T-helper 1 cell (primary cell): ENCODE measurements at places on chromosomes 3 and 15.

GRCh38 chr3:141928631-141929270, 52.3 kb downstream of the ATP1B3 start:
- no peak for DNase-seq

DNA sequence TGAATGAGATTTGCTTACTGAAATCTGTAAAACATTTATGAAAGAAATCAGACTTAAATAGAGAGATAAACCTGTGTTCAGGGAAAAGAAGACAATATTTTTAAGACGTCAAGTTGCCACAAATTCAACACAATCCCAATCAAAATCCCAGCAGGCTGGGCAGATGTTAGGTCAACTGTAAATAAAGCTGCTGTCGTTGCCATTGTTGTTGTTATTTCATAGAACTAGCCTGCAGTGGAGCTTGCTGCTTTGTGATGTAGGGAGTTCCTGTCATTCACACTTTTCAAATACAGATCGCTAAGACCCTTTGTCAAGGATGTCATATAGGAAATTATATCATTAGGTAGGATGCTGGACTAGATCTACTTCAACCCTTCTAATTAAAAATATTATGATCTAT, 123.1 kb downstream of the NEO1 start:
- DNase-seq = no peak

- DNase-seq = no peak
Measured at GRCh38 chr3:19866751-19867347, 67.2 kb downstream of the EFHB start.

DNA sequence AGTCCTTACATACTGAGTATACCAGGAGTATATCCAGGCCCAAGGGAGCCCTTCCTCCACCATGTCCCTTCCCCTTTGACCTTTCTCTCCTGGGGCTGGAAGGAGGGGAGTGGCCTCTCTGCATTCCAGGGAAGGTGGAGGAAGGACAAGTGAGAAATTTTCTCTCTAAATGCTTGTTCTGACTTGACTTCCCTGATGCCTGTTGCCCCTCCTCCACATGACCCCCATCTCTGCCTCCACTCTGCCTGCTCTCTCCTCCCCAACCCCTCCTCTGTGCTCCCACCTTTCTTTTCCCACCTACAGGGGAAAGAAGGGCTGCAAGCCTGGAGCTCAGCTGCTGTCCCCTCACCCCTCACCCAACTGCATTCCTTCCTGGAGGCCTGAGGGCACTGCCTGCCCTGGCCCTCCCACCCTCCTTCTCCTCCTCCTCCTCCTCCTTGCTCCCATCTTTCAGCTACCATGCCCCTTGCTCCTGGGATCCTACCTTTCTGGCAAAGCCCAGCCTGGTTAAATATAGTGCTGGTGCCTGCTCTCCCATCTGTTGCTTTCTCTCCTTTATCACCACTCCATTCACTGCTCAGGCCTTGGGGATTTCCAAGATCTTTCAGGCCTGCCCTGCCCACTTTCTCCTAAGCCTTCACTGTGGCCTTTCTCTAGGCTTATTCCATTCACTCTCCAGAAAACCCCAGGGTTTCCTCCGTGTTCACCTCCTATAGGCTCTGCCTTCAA, 8.5 kb upstream of the DAG1 start:
- DNase-seq = no peak

- no peak for DNase-seq
Measured at GRCh38 chr3:158801201-158801600, 653 bp upstream of the MFSD1 start.

- no peak for DNase-seq
Measured at GRCh38 chr3:120425572-120426250, 25.1 kb downstream of the FSTL1 start.

DNA sequence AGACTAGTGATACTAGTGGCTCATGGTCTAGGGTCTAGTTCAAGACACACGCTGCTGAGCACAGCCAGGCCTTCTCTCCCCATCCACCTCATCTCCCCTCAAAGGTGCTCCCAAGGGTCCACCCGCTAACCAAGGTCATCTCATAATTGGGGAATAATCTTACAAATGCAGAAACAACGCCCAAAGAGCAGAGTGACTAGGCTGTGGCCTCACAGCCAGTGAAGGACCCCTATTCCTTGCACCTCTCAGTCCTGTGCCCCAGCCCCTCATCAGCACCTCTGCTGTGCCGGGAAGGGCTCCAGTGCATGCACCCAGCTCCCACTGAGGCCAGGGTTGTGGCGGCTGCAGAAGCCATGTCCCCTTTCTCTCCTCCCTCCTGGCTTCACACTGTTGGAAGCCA, 286.9 kb downstream of the UACA start:
- no peak for DNase-seq

- DNase-seq = no peak
Measured at GRCh38 chr15:81024265-81024872, 23.6 kb downstream of the TLNRD1 start.

DNA sequence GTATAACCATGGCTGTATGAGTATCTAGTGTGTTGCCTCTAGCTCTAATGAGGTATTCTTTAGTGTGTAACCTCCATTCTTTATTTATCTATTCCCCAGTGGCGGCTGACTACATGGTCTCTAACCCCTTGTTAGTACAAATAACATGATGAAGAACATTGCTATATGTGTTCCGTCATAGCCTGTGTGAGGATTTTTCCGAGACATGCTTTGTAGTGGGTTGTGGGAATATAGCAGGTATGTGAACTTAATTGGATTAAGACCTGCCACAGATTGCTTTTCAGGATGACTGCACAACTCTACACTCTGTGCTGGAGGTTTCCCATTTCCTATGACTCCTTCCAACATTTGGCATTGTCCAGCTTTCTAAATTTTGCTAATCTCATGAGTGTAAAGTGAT, 563.4 kb downstream of the ROBO1 start:
- DNase-seq = no peak

DNA sequence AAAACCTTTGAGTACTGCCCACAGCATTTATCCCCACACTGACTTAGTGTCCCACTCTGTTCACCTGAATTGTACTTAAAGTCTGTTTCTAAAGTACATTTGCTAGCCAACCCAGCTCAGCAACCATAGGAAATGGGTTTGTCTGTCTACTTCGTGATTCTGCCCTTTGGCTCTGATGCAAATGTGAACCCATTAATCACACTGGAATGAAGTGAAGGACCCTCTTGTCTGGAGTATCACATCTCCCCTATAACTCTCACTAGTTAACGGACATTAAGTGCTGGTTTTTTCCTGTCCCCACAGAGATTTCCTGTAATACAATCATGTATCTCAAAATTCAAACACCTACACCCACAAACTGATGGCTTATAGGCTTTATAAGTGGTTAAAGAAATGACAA, 20.5 kb downstream of the EID1 start:
- DNase-seq = no peak

- DNase-seq = no peak
Measured at GRCh38 chr3:72473156-72473555, 375.1 kb downstream of the SHQ1 start.

DNA sequence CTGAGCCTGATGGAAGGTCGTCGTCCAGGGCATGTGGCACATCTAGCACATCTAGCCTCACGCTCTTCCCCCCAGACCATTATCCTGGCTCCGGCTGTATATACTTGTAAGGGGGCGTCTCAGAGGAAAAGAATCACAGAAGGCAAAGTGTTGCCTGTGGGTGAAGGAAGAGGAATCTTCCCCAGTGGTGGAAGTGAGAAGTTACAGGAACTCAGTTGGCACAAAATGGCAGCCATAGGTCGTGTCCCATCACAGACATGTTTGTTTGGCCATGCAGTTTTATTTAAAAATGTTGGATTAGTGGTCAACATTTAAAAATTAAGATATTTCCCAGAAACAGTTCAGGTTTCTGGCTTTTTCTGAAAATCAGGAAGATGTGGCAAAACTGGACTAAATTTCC, 13.6 kb downstream of the GALNT15 start:
- no peak for DNase-seq

DNA sequence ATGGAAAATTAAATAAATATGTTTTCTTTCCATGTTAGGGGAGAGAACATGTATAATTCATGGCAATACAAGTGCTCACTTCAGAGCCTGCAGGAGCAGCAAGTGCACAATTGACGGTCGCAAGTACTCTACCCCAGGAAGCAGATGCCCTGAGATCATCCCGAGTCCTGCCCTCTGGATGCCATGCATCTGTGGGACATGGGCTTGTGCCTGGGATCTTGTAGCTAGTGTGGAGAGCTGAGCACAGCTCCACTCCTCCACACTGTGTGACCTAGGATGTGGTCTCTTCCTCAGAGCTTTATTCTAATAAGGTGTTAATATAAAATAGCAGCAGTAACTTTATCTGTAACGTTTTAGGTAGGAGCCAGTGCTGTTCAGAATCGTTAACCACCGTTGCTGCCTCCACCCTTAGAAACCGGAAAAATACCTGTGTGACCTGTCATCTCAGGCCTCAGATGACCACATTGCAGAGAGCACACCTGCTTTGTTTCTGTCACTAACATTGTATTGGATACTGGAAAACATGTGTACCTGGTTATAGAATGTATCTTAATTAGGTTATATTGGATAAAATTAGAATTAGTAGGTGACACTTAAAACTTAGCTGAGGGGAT, 105.0 kb upstream of the GOLGA6L6 start:
- DNase-seq = no peak

DNA sequence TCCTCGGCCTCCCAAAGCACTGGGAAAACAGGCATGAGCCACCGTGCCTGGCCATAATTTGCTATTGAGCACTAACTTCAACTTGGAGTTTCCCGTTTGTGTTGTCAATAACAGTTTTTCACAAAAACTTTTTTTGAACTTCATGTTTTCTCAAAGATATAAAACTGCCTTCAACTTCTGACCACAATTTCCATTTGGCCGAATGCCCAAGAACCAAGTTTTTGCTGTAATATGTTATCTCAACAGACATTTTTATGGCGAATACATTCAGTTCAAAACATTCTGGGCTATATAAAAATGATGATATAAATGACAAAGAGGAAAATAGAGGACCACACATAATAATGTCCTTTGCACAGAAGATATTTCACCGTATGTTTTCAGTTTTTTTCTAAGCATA, 56.4 kb downstream of the NEDD4 start:
- DNase-seq = no peak

- no peak for DNase-seq
Measured at GRCh38 chr3:152236716-152237115, 32.0 kb upstream of the MBNL1 start.

DNA sequence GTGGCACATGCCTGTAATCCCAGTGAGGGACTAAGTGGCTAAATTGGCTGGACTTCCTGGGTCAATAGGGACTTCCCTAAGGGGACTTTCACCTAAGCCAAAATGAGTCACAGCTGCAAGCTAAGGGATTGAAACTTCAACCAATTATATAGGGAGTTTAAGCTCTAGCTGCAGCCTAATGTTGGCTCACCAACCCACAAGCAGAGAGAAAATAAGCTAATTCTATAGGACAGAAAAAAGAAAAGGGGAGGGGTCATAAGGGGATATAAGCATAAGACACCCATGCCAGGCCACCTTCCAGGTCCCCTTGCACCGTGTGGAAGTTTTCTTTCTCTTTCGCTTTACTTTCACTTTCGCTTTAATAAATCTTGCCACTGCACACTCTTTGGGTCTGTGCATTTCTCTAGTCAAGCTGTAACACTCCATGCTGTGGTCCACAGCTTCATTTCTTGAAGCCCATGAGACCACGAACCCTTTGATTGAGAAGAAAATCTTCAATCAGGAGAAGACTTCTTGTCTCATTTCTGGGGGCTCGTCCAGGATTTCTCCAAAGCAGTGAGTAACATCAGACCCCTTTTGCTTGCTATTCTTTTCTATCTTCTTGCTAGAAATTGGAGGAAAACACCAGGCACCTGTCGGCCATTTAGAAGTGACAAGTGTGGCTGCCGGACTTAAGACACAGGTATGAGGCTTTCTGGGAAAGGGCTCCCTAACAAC, 192.3 kb downstream of the IGSF11 start:
- no peak for DNase-seq

- DNase-seq = no peak
Measured at GRCh38 chr15:59157840-59158700, 48.6 kb upstream of the LDHAL6B start.

GRCh38 chr15:62951481-62951880, 91.1 kb upstream of the TPM1 start:
- DNase-seq = no peak

- DNase-seq = no peak
Measured at GRCh38 chr3:36557021-36557707, 176.9 kb downstream of the STAC start.

- DNase-seq = no peak
Measured at GRCh38 chr3:72490688-72491435, 357.4 kb downstream of the SHQ1 start.

- DNase-seq = peak; percentile 28
Measured at GRCh38 chr3:114144909-114145688, 33.8 kb downstream of the DRD3 start.

- no peak for DNase-seq
Measured at GRCh38 chr15:29838352-29839010, 16.2 kb upstream of the TJP1 start.

GRCh38 chr3:73475717-73476116, 149.0 kb downstream of the PDZRN3 start:
- DNase-seq = no peak

GRCh38 chr3:123349566-123350435, 99.1 kb downstream of the ADCY5 start:
- no peak for DNase-seq

DNA sequence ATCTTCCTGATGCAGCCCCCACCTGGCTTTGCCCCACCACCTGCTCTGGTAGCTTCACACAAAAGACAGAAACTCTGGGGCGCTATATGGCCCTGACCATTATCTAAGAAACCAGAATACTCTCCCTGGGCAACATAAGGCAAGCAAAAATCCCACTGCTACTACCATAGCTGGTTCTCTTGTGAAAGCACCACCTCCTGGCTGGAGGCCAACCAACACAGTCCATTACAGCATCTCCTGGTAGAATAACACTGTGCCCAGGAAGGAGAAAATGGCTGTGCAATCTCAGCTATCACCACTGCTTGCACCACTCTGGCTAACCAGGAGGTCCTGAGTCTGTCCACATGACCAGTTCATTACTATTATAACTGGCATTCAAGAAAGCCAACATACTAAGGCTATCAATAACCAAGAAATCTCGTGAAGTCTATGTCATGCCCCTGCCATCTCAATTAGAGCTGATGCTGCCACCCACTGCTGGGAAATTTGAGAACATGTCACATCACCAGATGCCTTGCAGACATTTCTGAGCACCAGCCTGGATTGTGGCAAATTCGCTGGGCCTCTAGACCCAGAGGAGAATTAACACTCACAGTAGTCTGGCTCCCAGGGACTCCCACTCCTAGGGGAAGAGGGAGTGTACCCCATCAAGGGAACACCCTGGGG, 1114.8 kb downstream of the ROBO2 start:
- no peak for DNase-seq

GRCh38 chr3:47515864-47516319, 2.4 kb upstream of the ELP6 start:
- no peak for DNase-seq

GRCh38 chr3:115325539-115325938, 178.5 kb upstream of the ZBTB20 start:
- no peak for DNase-seq

- no peak for DNase-seq
Measured at GRCh38 chr3:165463531-165463930, 267.3 kb upstream of the SLITRK3 start.
